ENCODE measurements at places on chromosomes 5 and 9. TPM values are rescaled to one million over a fixed set of nuclear protein-coding genes. Genes with fewer than 3 reads are reported as not detected.

DNA sequence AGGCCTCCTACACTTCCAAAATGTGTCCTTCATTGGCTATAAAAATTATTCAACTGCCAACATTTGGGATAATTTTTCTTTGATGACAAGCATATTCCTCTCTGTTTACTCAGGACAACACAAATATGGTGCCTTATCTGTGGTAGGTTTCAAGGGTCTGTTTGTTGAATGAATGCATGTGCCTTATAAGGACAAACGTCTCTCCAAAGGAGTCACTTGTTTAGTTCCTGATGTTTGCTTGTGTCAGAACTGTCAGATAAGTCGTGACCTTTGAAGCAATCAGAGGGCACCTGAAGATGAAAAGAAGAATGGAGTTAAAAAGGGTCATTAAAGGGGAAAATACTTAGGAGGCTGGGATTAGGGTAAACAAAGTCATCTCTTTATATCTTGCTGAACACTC lies 3.6 kb upstream of the OR1J2 start:
- no peaks in the 10 kb centered on the region for H3K27me3 ChIP-seq
- no peak overlapping the region for H3K27ac ChIP-seq
- no peak for DNase-seq
- no peaks in the 10 kb centered on the region for H3K4me1 ChIP-seq
- H3K36me3 ChIP-seq, result no peaks in the 10 kb centered on the region

MCIDAS gene
- total RNA-seq, result not detected

DNA sequence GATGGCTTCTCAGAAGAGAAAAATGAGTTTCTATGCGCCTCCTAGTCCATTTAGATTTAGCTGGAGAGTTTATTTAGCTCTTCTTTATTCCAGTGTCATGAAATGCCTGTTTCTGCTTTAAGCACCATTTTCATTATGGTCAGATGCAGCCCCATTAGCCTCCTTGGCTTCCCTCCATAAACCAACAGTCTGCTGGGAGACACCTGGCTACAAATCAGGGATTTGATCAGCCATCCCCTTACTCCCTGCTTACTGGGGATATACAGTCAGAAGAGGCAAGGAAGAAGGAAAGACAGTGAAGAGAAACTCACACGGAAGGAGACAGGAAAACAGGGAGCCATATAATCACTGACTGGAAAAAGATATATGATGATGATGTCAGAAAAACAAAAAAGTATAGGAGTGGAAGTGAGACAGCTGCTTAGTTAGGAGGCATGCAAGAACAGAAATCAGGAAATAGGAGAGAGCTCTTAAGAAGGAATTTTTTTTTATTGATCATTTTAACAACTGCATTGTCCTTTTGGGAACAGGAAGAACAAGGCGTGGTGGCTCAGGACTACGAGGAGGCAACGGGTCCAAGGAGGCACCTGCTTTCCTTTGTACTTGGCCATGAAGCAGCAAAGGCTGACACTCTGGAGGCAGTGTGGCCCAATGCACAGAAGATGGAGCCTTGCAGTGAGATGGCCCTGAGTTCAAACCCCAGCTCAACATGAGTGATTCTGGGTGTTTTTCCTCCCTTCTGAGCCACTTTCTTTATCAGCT lies 56.1 kb downstream of the MED27 start:
- no peak overlapping the region for H3K27ac ChIP-seq
- no peaks in the 10 kb centered on the region for H3K27me3 ChIP-seq
- no peak for DNase-seq
- no peak overlapping the region for H3K4me3 ChIP-seq

ZNF300 gene
- total RNA-seq, result 1.0 TPM

GRCh38 chr5:18375641-18376040 lies 741.4 kb downstream of the TAF11L14 start:
- no peak for DNase-seq
- H3K36me3 ChIP-seq, result no peaks in the 10 kb centered on the region
- no peaks in the 10 kb centered on the region for H3K27me3 ChIP-seq

DNA sequence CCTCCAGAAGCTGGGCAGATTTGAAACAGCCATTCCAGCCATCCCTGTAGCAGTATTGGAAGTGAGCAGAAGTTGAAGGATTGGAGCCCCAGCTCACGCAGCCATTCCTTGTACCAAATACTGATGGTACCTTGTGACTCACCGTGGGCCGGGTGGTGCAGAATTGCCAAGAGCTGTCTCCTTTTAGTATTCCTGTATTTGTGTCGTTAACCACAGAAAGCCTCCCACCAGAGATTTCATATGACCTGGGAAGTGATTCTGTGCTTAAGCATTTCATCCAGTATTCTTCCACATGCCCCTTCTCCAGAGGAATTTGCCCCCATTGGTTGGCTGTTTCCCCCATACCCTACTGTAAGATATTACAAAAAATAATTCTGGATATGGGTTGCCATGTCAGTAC lies 17.7 kb upstream of the TLX3 start:
- H3K27ac ChIP-seq, result no peak overlapping the region
- H3K27me3 ChIP-seq, result no peaks in the 10 kb centered on the region
- no peaks in the 10 kb centered on the region for H3K36me3 ChIP-seq

- H3K27ac ChIP-seq, result no peak overlapping the region
- no peaks in the 10 kb centered on the region for H3K27me3 ChIP-seq
- H3K36me3 ChIP-seq, result no peaks in the 10 kb centered on the region
- no peak overlapping the region for H3K4me3 ChIP-seq
Observed at GRCh38 chr9:36725777-36726356, 153.2 kb downstream of the MELK start.

INSL4 gene
- total RNA-seq, result not detected

DNA sequence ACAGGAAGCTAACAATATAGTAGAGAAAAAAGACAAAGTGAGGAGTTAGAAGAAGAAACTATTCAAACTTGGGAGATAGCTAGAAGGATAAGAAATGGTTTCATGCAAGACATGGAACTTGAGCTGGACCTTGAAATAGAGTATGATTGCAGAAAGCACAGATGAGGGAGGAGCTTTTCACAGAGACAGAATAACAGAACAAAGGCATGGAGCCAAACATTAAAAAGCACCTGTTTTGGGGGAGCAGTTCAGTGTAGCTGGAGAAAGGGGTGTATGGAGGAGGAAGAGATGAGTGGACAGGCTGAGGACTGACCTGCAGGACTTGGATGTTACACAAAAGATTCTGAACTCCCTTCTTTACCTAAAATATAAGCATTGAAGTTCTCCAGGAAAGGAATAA lies 25.2 kb downstream of the DTWD2 start:
- no peak overlapping the region for H3K27ac ChIP-seq
- no peaks in the 10 kb centered on the region for H3K27me3 ChIP-seq
- peaks cover 2% of the 10 kb centered on the region for H3K4me1 ChIP-seq
- DNase-seq, result no peak
- H3K4me3 ChIP-seq, result no peak overlapping the region

GRCh38 chr5:69211200-69211599 lies 21.8 kb downstream of the CENPH start:
- no peaks in the 10 kb centered on the region for H3K27me3 ChIP-seq
- DNase-seq, result no peak
- no peak overlapping the region for H3K4me3 ChIP-seq
- no peak overlapping the region for H3K27ac ChIP-seq

ANAPC2 gene
- 116 TPM for total RNA-seq

- no peaks in the 10 kb centered on the region for H3K36me3 ChIP-seq
- H3K4me3 ChIP-seq, result no peak overlapping the region
- no peaks in the 10 kb centered on the region for H3K4me1 ChIP-seq
Observed at GRCh38 chr5:32791536-32792243, 80.6 kb downstream of the NPR3 start.

GRCh38 chr9:118209343-118209742 lies 505.1 kb downstream of the TLR4 start:
- no peaks in the 10 kb centered on the region for H3K27me3 ChIP-seq
- H3K4me3 ChIP-seq, result no peak overlapping the region
- H3K27ac ChIP-seq, result no peak overlapping the region
- no peak for DNase-seq
- no peaks in the 10 kb centered on the region for H3K36me3 ChIP-seq
- no peaks in the 10 kb centered on the region for H3K4me1 ChIP-seq

- H3K4me1 ChIP-seq, result peaks cover 69% of the 10 kb centered on the region
- no peak overlapping the region for H3K27ac ChIP-seq
- no peaks in the 10 kb centered on the region for H3K36me3 ChIP-seq
- no peak for DNase-seq
- H3K4me3 ChIP-seq, result no peak overlapping the region
Observed at GRCh38 chr5:131542723-131543122, 92.3 kb downstream of the RAPGEF6 start.

PDE6A gene
- not detected for total RNA-seq

DNA sequence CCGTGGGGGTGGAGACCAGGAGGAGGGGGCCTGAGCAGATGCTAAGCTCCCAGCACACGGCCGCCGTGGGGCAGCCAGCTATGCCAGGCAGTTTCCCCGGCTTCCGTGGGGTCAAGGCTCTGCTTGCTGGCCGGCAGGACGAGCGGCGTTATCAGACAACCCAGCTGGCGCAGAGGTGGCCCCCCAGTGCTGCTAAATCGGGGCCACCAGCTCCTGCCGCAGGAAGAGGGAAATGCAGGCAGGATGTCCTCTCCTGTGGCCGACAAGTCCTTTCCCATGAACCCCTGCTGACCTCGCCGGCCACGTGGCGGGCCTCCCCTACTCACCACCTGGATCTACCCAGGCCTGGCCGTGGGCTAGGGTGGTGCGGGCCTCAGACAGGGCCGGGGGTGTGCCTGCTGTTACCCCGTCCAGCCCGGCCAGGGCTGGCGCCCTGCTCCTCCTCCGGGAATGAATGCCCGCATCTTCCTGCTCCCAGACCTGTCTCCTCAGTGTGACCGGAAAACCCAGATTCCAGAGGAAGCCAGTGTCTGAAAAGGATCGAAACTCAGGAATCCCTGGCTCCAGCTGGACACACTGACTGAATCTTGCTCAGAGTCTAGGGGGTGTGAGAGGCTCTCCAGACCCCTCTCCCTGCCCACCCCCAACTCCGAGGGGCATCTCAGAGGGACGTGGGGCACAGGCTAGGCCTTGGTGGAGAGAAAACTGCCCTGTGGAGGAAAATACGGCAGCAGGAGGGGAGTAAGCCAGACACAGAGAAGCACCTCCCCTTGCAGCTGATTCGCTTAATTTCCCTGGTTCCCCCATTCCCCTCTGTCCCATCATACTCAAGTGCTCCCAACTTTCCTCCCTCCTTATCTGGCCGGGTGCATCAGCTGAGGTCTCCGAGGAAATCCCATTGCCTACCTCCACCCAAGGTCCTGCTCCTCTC lies 3.9 kb downstream of the FLT4 start:
- H3K27me3 ChIP-seq, result peaks cover 1% of the 10 kb centered on the region
- H3K4me1 ChIP-seq, result no peaks in the 10 kb centered on the region
- no peak overlapping the region for H3K27ac ChIP-seq
- H3K4me3 ChIP-seq, result no peak overlapping the region
- DNase-seq, result no peak
